CD4-positive, alpha-beta T cell treated with Interleukin-6 for 4 hours (primary cell): ENCODE measurements at places on chromosomes 2 and 18.

GRCh38 chr2:8539743-8540551, 141.9 kb upstream of the ID2 start:
- DNase-seq, result no peak

DNA sequence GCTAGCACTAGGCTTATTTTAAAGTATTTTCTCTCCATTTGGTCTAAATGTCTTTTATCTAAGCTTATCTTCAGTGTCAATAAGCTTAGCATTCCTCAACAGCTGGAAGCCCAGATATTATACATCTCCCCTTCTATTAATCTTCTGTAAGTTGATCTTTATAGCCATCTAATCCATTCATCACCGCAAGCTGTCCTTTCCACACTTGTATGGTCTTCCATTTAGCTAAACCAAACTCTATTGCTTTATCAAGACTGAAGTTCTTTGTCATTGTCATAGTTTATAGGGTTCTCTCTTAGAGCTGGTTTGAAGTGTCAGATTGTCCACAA, 101.3 kb upstream of the GPR45 start:
- no peak for DNase-seq

- DNase-seq, result no peak
Observed at GRCh38 chr2:217834744-217835513, 167.9 kb downstream of the TNS1 start.

GRCh38 chr2:186085226-186085625, 346.6 kb downstream of the FSIP2 start:
- no peak for DNase-seq

- DNase-seq, result no peak
Observed at GRCh38 chr2:115874427-115874826, 1432.0 kb downstream of the DPP10 start.

GRCh38 chr2:237904831-237905599, 45.6 kb downstream of the RAMP1 start:
- peak; percentile 15 for DNase-seq

- no peak for DNase-seq
Observed at GRCh38 chr2:34848132-34848531, 1249.0 kb upstream of the FAM98A start.

- no peak for DNase-seq
Observed at GRCh38 chr18:66694852-66695251, 91.0 kb upstream of the CDH19 start.
